ENCODE measurements at places on chromosomes 6 and 20. TPM values are rescaled to one million over a fixed set of nuclear protein-coding genes. Genes with fewer than 3 reads are reported as not detected.

GRM1 gene
- total RNA-seq, result 12.8 TPM

SLC32A1 gene
- total RNA-seq, result 5.9 TPM

SEC63 gene
- total RNA-seq, result 44.7 TPM

SLC17A2 gene
- not detected for total RNA-seq

EPPIN gene
- total RNA-seq, result not detected

ARFRP1 gene
- 18.7 TPM for total RNA-seq

ADGB gene
- 0.25 TPM for total RNA-seq

FAM184A gene
- total RNA-seq, result 29.7 TPM

HLA-DQB2 gene
- total RNA-seq, result not detected

TSBP1 gene
- not detected for total RNA-seq

MRPS18A gene
- 12.3 TPM for total RNA-seq

VGLL2 gene
- not detected for total RNA-seq

OR2J3 gene
- total RNA-seq, result not detected

SYNE1 gene
- total RNA-seq, result 156 TPM

Data from temporal lobe (tissue), 4 donors.